ENCODE measurements at places on chromosomes 7 and 10.
A peak's percentile ranks its signal among the peaks of the same experiment; 100 is the strongest.

DNA sequence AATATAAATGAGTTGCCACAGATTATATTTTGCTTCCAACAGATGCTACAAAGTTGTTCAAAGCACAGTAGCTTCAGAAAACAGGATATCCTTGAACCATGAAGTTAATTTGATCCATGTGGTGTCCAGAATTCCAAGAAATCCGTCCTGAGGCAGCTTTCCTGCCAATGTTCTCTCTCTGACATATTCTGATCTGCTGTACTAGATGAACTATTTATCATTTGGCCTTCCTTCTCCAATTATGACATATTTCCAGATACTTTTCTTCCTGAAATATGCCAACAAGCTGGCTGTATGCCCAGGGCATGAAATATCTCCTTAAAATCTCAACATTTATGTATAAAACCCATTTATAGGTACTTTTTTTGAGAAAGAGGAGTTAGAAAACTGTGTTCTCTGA is 141.1 kb downstream of the SPAG6 start:
- no peak for DNase-seq

DNA sequence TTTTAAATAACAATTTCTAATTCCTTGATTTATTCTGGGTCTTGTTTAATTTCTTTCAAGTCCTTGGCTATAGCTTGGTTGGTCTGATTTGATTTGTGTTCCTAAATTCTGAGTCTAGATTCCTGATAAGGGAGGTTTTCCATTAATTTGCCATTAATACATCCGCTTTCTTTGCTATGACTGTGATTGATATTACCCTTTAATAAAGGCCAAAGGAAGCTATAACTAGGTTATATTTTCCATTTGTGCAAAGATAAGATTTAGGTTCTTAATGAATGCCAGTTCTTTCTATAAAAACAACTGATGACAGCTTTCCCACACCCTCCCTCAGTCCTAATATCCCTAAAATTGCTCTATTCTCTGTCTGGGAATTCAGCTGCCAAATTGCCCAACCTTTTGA is 28.2 kb downstream of the NDUFB2 start:
- DNase-seq = no peak

GRCh38 chr10:70130878-70131559 is 1.6 kb downstream of the AIFM2 start:
- DNase-seq = no peak

DNA sequence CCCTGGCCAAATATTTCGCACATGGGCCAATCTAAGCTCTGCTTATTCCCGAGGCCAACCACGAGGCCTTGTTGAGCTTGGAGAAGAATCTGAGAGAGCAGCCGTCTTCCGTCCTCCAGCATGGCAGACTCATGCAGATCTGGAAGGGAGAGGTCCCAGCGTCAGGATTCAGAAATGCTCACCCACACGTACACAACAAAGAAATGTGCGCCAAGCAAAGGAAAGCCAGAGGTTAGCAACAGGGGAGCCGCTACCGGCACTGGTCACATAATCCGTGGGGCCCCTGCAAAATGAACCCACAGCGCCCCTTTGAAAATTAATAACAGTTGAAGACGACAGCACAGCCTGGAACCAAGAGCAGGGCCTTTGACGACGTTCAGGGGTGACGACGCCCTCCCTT is 25.4 kb upstream of the PRKAG2 start:
- no peak for DNase-seq

DNA sequence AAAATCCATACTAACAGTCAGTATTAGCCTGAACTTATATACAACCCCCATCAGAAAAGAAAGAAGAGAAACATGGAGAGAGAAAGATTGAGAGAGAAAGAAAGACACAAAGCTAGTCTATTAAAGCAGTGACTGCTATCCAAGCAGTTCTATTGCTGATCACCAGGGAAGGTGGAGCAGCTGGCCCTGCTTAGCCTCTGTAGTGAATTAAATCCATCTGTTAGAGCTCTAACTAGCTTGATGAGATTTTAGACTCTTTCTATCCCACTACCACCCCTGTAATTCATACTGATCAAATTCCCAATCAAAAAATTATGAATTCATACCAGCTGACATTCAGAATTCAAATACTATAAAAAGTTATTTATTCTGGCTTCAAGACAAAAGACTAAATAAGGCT is 486.0 kb upstream of the LRRN3 start:
- no peak for DNase-seq

- no peak for DNase-seq
Measured at GRCh38 chr7:137838706-137839315, 8.0 kb downstream of the DGKI start.

DNA sequence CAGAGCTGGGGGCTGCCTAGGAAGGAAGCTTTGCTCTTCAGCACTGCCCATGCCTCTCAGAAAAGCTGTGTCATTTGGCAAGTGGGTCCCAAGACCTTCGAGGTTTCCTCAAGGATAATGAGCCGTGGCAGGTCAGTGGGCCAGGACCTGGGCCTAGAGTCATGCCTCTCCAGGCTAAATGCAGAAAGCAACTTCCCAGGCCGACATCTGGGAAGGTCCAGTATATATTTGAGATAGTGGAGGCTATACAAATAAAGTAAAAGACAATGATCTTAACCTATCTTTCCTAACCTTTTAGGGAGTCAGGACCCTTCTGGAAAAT is 2.4 kb upstream of the HOXA10 start:
- no peak for DNase-seq

DNA sequence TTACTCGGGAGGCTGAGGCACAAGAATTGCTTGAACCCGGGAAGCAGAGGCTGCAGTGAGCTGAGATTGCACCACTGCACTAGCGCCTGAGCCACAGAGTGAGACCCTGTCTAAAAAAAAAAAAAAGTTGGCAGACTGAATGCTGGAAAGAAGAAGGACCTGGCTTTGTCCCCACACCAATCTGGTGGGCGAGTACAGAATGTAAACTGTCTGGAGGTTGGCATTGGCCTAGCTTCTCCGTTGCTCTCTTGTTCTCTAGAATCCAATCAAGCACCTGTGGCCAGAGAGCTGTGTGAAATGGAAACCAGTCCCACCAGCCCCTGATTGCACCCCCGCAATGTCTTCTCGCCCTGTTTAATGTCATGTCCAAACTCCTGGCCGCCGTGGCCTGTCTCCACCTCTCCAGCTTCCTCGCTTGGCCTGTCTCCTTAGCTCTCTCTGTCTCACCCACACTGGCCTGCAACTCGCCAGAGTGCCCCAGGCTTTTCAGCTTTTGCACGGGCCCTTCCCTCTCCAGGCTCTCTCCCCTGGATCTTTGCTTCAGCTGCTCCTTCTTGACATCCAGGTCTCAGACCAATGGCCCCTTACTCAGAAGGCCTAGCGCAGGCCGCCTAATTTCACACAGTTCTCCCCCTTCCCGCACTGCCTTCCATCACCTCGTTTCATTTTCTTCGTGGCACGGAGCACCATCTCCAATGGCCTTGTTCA is 670 bp upstream of the AGK start:
- DNase-seq = peak; percentile 15

DNA sequence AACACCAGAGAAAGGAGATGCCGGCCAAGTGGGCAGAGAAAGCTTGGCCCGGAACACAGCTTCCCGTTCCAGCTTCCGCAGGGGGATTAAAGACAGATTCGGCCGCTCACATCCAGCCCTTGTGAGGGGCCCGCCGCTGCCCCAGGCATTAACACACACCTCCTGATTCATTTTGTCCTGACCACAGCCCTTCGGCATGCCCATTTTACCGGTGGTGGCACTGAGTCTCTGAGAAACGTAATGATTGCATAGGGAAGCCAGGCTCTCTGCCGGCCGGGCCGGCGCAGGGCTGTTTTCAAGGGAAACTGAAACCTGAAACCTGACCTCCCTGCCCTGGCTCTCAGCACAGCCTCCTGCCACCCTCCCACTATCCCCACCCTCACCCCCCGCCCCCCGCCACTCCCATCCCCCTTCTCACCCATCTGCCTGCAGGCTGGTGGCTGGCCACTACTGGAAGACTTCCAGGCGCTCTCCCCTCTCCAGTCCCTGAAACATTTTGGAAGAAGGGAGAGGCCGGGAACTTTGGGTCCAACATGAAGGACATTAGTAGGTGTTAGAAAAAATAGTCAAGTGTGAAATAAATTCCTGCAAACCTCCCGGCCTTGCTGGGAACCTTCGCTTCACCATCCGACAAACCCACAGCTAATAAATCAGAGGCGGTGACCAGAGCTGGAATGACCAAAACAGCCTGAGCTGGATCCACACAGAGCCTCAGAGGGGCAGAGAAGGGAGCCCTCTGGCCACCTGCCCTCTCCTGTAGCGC is 83.5 kb upstream of the CUX1 start:
- DNase-seq = peak; percentile 59

DNA sequence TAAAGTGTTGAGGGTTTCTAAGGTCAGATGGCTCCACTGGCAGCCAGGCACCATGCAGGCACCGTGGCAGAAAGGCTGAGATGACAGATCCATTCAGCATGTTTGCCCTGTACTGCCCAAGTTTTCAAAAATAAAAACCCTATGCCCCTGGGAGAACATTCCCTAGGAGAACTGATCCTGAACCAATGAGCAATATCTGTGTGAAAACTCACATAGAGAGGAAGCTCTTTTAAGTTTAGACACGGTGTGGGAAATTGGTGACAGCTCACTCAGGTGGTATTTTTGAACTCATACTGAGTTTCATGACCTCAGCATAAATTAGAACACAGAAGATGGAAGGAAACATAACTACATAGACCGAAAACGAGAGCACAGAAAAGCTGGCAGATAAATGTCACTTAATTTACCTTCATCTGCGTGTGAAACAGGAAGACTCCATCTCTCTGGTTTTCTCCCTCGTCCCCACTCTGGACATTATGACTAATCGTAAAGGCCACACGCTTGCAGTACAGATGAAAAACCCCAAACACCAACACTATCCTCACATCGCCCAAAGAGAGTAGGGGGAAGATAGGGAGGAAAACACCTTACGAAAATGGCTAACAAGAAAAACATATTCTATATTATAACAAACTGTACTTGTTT is 127.8 kb downstream of the ICA1 start:
- no peak for DNase-seq

GRCh38 chr7:27965650-27966049 is 214.9 kb downstream of the JAZF1 start:
- no peak for DNase-seq

DNA sequence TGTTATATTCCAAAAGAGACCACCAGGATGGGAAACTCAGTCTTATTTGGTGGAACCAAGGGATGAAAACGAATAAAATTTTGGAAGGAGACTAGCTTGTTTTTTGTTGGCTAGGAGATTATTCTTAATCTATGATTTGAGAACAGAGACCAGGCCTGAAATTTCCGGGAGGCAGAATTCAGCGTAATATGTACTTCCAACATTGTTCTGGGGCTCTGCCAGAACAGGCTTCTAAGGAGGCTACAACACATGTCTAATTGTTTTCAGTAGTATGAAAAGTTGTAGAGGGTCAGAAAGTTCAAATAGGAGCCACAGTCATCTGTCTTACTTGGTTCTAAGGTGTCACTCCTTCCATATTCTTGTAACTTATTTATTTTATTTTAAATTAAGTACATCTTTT is 1.7 kb downstream of the DDX21 start:
- peak; percentile 15 for DNase-seq

DNA sequence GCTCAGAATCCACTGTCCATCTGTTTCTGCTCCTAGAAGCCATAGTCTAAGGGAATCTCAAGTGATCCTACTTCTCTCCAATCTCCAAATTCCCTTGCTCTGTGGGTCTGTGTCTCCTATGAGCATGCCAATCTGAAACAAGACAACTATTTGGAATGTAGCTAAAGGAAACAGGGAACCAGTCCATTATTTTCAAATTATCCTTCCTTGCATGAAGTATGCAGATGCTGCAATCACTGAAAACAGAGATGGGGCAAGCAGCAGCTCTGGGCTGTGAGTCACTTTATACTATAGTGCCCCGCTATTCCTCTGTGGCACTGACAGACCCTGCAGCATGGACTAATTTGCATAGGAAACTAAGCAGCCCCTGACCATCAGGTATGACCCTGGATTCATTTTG is 76.9 kb upstream of the PRSS58 start:
- no peak for DNase-seq

GRCh38 chr10:34018129-34018528 is 683.7 kb upstream of the NRP1 start:
- DNase-seq = no peak

GRCh38 chr10:13943735-13944398 is 357.1 kb downstream of the PRPF18 start:
- no peak for DNase-seq

- DNase-seq = no peak
Measured at GRCh38 chr7:33191340-33191739, 62.0 kb downstream of the BBS9 start.

DNA sequence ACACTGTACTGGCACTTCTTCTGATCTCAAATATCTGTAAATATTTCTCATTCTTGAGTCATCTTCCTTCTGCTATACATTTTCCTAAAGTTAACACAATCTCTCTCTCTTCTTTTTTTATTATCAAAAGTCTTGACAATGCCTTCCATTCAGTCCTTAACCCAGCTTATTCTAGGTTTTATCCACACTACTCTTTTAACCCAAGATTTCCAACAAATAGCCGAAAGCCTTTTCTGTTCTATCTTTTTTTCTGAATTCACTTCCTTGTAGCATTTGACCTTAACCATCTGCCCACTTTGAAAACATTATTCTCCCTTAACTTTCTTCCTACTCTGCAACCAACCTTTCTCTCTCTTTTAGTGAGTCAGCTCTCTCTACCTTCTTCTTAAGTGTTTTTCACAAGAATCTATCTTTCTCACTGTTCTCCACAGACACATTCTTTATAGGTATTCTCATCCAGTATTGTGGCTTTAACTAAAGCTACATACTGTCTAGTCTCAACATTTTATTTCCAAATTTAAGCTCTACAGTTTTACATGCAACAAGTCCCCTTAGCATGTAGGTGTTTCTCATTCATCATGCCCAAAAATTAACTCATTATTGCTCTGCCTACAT is 915.6 kb downstream of the KCNMA1 start:
- no peak for DNase-seq

- DNase-seq = peak; percentile 58
Measured at GRCh38 chr10:24503461-24504320, 220.0 kb downstream of the ARHGAP21 start.

GRCh38 chr10:101506829-101507661 is 81.0 kb downstream of the POLL start:
- no peak for DNase-seq

GRCh38 chr10:26372513-26373354 is 65.4 kb upstream of the APBB1IP start:
- no peak for DNase-seq

DNA sequence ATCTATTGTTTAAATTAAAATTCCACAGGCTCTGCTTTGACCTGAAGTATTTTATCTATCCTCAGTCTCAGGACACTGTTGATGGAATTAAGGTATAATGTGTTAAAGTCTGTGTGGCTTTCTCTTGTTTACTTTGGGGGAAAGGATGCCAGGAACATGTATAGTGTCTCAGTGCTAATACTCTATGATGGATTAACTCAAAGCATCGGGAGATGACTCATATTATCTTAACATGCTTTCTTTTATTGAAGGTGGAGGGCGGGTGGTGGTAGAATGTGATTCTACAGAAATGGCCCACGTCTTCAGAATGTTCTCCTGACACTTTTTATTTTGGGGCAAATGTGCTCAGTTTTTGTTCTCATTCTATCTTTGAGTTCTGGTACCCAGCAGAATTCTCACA is 189.0 kb downstream of the ANKRD30A start:
- DNase-seq = no peak

- peak; percentile 79 for DNase-seq
Measured at GRCh38 chr10:69914398-69915214, 112.9 kb downstream of the COL13A1 start.

- no peak for DNase-seq
Measured at GRCh38 chr10:34650156-34650555, 164.9 kb downstream of the PARD3 start.

- peak; percentile 63 for DNase-seq
Measured at GRCh38 chr10:60883187-60883586, 60.8 kb downstream of the RHOBTB1 start.
